ENCODE measurements at places on chromosomes 7 and 10. TPM values are rescaled to one million over a fixed set of nuclear protein-coding genes. Genes with fewer than 3 reads are reported as not detected.

- no peaks in the 10 kb centered on the region for H3K36me3 ChIP-seq
- H3K27ac ChIP-seq: no peak overlapping the region
- no peak for DNase-seq
- H3K4me1 ChIP-seq: no peaks in the 10 kb centered on the region
- no peaks in the 10 kb centered on the region for H3K27me3 ChIP-seq
Measured at GRCh38 chr10:131418681-131419080, 107.2 kb upstream of the TCERG1L start.

- no peaks in the 10 kb centered on the region for H3K4me1 ChIP-seq
- no peaks in the 10 kb centered on the region for H3K27me3 ChIP-seq
- DNase-seq: no peak
- no peaks in the 10 kb centered on the region for H3K36me3 ChIP-seq
- no peak overlapping the region for H3K4me3 ChIP-seq
Measured at GRCh38 chr10:114905450-114905849, 32.5 kb upstream of the TRUB1 start.

DNA sequence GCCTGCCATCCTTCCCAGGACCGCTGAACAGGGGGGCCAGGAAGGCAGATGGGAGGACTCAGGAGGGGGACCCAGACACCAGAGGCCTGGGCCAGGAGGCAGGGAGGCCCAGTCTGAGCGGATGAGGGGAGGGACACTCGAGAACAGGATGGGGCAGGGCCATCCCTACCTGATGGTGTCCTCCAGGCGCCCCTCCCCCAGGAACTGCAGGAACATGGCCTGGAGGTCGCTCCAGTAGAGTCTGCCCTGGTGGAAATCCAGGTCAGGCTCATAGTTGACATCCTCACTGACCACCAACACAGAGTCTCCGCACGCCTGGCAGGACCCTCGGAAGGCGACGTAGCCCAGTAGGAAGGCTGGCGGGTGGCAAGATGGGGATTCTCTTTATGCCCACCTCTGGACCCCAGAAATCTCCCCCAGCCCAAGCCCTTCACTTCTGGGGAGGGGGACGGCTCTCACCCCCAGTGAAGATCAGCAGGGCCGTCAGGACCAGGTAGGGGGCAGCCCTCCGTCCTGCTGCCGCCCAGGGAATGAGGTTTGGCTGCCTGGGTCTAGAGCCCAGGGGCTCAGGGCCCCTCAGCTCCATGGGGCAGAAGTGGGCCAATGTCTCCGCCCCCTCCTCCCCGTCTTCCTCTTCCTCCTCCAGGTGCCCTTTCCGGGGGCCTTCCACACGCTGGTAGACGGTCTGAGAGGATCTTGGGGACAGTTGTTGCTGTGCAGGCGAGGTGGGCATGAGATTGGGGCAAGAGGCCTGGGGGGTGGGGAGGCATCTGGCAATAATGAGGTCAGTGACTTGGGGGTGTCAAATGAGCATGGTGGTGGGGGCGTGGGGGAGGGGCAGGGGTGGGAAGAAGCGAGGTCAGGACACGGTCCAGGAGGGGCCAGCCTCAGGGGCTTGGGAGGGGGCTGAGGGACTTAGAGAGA lies 573 bp downstream of the TFR2 start:
- no peak for DNase-seq
- H3K36me3 ChIP-seq: peaks cover 19% of the 10 kb centered on the region
- H3K27ac ChIP-seq: no peak overlapping the region
- H3K27me3 ChIP-seq: no peaks in the 10 kb centered on the region
- no peaks in the 10 kb centered on the region for H3K4me1 ChIP-seq

Gene TBC1D12
- 22.5 TPM for total RNA-seq

DNA sequence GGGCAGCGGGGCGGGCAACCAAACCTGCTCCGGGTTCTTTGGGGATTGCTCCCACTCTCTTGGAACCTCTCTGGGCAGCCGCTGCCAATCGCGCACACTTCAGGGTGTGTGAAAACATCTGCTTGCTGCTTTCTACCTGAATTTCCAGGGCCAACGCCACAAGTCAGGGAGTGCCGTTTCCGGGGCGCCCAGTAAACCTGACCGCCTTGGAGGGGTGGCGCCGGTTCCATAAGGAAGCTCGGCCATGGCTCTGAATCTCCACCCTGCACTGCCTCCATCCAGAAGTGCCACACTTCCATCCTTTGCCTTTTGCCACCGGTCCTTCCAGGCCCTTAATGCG lies 679 bp upstream of the AFAP1L2 start:
- peaks cover 30% of the 10 kb centered on the region for H3K27me3 ChIP-seq
- no peak for DNase-seq
- no peaks in the 10 kb centered on the region for H3K36me3 ChIP-seq
- H3K27ac ChIP-seq: peak overlapping the region; percentile 73
- H3K4me1 ChIP-seq: peaks cover 26% of the 10 kb centered on the region
- peak overlapping the region; percentile 77 for H3K4me3 ChIP-seq

DNA sequence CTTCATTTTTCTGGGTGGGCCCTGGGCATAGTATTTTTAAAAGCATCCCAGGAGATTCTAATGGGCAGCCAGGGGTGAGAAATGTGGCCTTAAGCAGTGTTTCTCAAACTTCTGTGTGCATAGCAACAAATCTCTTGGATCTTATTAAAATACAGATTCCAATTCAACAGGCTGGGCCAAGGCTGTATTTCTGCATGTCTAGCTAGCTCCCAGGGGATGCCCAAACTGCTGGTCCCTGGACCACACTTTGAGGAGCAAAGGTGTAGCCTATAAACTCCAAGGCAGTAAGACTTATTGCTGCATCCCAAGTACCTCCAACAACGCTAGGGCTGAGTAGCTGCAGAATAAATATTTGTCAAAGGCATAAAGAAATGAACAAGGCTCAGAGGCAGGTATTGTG lies 292.9 kb upstream of the ZMIZ1 start:
- H3K4me1 ChIP-seq: peaks cover 51% of the 10 kb centered on the region
- H3K36me3 ChIP-seq: no peaks in the 10 kb centered on the region
- DNase-seq: no peak
- H3K27ac ChIP-seq: no peak overlapping the region
- no peak overlapping the region for H3K4me3 ChIP-seq

Gene GDF2
- not detected for total RNA-seq

- H3K36me3 ChIP-seq: peaks cover 4% of the 10 kb centered on the region
- no peak overlapping the region for H3K27ac ChIP-seq
- H3K4me1 ChIP-seq: peaks cover 18% of the 10 kb centered on the region
Measured at GRCh38 chr10:86253091-86254072, 113.2 kb downstream of the GRID1 start.

Gene GPRIN2
- total RNA-seq: 4.9 TPM

DNA sequence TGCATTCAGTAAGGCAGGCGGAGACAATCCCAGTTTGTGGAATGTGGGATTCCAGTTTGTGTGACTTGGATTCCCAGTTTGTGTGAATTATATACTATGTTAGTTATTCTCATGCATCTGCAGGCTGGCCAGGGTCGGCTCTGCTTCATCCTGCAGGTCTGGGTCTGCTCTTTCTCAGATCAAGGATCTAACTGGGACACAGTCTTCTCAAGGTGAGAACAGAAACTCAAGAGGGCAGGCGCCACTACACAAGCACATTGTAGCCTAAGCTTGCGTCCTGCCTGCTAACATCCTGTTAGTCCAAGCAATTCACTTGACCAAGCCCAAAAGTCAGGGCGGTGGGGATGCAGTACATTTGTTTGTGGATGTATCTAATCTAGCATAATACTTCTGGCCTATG lies 131.1 kb downstream of the SNX10 start:
- no peak for DNase-seq
- H3K27me3 ChIP-seq: peaks cover 3% of the 10 kb centered on the region
- H3K27ac ChIP-seq: no peak overlapping the region
- peaks cover 3% of the 10 kb centered on the region for H3K4me1 ChIP-seq
- no peaks in the 10 kb centered on the region for H3K36me3 ChIP-seq

Gene CDNF
- total RNA-seq: 0.50 TPM

Gene MMD2
- total RNA-seq: 7.1 TPM

GRCh38 chr7:158917818-158918217 lies 61.5 kb downstream of the DYNC2I1 start:
- no peak overlapping the region for H3K27ac ChIP-seq
- peaks cover 39% of the 10 kb centered on the region for H3K36me3 ChIP-seq
- H3K27me3 ChIP-seq: no peaks in the 10 kb centered on the region
- no peak overlapping the region for H3K4me3 ChIP-seq

DNA sequence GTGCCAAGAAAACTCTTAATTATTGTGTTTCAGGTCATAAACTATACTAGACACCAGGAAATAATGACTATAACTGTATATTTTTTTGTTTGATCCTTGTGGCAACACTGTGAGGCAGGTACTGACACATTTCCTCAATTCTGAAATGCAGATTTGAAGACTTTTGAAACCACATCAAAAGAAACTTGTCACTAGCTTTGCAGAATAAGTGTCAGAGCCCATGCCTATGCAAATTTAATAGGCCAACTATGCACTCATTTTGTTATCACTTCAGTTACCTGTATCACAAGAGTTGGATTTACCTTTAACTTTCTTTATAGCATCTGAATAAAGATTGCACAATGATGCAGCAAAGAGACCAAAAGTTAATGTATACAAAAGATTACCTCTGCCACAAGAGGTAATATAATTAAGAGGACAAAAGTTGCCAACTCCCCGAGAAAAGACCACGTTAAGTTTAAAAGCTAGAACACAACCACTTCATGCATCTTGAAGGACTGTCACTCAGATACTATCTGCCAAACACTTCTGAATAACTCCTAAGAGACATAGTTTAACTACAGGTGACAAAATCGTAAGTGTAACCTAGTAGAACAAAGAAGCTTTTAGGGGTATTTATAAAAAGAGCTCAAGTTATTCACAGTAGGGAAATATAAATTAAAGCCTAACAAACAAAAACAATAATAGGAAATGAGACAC lies 80.5 kb downstream of the ELAPOR2 start:
- H3K27me3 ChIP-seq: no peaks in the 10 kb centered on the region
- DNase-seq: no peak
- H3K4me1 ChIP-seq: no peaks in the 10 kb centered on the region
- no peak overlapping the region for H3K27ac ChIP-seq

DNA sequence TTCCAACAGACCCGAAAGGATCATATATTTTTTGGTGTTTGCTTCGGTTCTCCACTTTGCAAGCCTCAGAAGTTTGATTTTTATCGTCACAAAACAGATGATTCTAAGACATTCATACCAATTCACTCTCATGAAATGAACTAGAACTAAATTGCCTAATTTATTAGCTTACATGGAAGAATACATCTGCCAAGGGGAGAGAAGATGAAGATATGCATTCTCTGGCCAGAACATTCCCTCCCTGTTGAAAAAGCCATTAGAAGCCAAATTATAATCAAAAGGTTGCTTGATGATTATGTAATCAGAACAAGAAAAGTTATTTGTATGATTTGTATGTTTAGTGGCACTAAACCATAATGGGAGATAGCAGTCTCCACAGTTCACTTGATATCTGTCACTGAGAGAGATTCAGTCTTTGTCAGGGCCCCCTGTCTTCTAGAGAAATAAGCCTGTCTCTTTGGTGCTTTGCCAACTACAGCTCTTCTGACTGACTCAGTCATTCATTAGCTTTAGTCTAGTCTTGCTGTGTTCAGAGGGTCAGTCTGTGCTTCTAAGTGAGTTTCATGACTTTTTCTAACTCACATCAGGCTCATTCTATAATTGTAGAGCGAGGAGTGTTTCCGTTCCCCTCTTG lies 95.3 kb upstream of the GNAI1 start:
- no peaks in the 10 kb centered on the region for H3K27me3 ChIP-seq
- no peaks in the 10 kb centered on the region for H3K4me1 ChIP-seq
- no peaks in the 10 kb centered on the region for H3K36me3 ChIP-seq
- H3K27ac ChIP-seq: no peak overlapping the region
- DNase-seq: peak; percentile 40
- no peak overlapping the region for H3K4me3 ChIP-seq

DNA sequence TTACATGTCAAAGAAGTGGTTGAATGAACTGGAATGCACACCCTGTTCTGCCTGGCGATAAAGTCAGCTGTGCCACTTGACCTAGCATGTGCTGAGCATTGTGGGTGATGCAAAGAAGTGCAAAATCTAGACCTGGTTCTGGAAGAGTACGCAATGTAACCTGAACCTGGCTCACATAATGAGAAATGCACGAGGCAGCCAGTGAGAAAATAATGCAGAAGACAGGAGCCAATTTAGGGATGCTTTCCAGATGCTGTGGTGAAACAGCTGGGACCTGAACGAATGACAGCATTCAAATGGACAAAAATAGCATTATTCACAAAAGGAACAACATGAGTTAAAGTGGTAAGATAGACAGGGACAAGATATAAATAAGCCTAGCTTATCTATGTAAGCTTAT lies 402.6 kb downstream of the SORCS1 start:
- H3K27me3 ChIP-seq: no peaks in the 10 kb centered on the region
- no peak overlapping the region for H3K4me3 ChIP-seq
- H3K27ac ChIP-seq: no peak overlapping the region
- no peaks in the 10 kb centered on the region for H3K4me1 ChIP-seq
- no peak for DNase-seq
- H3K36me3 ChIP-seq: no peaks in the 10 kb centered on the region

DNA sequence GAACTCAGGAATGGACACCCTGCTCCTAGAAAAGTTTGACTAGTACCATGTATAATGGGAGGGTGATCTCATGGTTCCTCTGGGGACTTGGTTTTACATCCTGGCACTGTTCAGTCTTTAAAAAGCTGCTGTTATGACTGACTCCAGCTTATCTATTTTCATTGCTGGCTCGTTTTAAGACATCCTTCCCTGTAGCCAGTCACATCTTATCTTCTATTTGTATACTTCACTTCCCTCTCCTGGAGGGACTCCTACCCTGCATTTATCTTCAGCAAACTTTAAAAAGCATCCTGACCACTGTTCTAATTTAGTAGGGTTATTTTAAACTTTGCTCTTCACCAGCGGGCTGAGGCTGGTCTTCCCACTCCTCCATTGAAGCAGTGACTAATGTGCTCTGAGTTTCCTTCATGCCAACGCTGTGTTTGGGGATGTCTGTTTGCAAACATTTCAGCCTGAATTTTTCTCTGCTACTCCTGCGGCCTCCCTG lies 72.9 kb upstream of the ARMC3 start:
- H3K27me3 ChIP-seq: no peaks in the 10 kb centered on the region
- H3K4me1 ChIP-seq: peaks cover 4% of the 10 kb centered on the region
- H3K4me3 ChIP-seq: no peak overlapping the region

DNA sequence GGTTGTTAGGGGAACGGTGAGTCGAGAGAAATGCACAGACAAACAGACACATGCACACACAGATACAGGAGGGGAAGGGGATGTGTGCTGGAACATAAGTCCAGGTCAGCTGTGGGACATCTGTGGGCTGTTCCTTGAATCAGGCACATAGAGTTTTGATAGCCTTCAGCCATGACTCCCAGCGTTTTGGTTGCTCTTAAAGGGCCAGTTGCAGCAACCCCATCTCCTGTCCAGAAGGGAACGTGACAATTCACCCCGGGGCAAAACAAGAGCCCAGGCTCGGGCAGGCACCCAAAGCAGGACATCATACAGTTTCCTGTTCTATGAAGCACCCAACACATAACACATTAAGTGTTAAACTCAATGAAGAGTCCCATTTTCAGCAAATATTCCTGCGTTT lies 9.6 kb downstream of the INSYN2A start:
- no peak overlapping the region for H3K27ac ChIP-seq
- DNase-seq: no peak
- H3K36me3 ChIP-seq: peaks cover 2% of the 10 kb centered on the region
- H3K4me3 ChIP-seq: no peak overlapping the region

DNA sequence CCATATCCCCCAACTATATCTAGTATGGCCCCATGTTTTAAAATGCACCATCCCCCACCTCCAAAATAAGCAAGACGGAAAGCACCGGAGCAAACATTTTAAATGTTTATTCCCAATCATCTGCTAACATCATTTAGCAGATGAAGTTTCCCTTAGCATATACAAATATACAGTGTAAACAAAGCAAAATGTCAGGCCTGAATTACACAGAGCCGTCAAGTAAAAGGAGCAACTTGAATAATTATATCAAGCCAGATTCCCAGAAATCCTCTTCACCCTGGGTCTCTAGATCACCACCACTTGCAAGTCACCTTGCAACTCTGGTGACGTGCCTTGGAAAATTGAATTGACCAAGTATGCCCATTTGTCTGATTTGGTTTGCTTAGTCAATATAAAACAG lies 91.6 kb upstream of the COL1A2 start:
- no peak for DNase-seq
- H3K27me3 ChIP-seq: no peaks in the 10 kb centered on the region
- H3K4me1 ChIP-seq: no peaks in the 10 kb centered on the region
- no peak overlapping the region for H3K4me3 ChIP-seq
- H3K27ac ChIP-seq: peak overlapping the region; percentile 93

Data from spinal cord (tissue), 10 donors.